ENCODE measurements at places on chromosomes 2 and 18.

GRCh38 chr18:32048507-32049091 is 30.0 kb downstream of the RNF125 start:
- DNase-seq = no peak

GRCh38 chr18:59902131-59902992 is 2.6 kb downstream of the PMAIP1 start:
- no peak for DNase-seq

DNA sequence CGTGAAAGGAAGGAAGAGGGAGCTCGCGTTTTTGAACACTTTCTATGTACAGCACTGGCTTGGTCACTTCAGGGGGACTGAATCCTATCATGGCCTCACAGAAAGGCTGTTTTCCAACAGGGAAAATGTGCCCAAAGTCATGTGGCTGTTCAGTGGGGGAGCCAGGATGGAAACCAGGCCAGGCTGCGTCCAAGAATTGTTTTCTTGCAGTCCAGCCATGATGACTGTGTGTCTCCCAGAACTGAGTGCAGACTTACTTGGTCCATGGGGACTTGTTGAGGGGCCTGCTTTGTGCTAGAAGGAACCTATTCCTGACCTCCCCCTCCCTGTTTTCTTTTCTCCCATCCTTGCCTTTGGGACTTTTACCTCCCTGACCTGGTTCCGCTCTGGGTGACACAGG is 46.9 kb downstream of the EMILIN2 start:
- DNase-seq = no peak

GRCh38 chr18:36593001-36593400 is 235.8 kb downstream of the TPGS2 start:
- no peak for DNase-seq

DNA sequence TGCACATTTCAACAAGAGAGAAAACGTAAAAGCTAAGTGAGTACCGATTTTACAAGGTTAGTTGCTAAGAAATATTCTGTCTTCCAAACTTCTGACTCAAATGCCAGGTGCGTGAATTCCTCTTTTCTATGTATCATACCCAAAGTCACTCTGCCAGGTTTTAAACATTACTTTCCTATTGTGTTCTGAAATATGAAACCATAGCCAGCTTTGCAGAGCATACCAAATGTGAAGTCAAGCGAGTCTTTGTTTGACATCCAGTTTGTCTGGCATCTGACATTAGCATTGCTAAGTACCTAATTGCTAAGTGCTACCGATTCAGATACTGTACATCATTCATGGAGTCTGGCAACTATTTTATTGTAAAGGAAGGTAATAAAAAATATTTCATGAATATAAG is 321.9 kb upstream of the GALNT5 start:
- DNase-seq = no peak

DNA sequence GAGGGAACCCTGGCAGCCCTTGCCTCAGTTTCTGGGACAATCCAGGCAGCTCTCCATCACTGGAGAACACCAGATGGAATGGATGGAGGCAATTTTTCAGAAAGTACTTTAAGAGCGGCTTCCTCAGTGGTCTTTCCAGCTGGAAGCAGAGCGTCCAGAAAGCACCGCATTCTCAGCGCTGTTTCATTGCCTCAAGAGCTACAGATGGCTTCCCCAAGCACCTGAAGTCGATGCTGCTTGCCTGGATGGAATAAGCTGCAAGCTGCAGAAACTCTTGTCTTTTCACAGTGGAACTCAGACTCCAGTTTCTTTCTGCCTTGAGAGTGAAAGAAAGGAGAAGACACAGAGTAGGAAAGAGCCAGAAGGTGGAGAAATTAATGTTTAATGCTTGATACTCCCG is 766.9 kb downstream of the TDRD15 start:
- no peak for DNase-seq

DNA sequence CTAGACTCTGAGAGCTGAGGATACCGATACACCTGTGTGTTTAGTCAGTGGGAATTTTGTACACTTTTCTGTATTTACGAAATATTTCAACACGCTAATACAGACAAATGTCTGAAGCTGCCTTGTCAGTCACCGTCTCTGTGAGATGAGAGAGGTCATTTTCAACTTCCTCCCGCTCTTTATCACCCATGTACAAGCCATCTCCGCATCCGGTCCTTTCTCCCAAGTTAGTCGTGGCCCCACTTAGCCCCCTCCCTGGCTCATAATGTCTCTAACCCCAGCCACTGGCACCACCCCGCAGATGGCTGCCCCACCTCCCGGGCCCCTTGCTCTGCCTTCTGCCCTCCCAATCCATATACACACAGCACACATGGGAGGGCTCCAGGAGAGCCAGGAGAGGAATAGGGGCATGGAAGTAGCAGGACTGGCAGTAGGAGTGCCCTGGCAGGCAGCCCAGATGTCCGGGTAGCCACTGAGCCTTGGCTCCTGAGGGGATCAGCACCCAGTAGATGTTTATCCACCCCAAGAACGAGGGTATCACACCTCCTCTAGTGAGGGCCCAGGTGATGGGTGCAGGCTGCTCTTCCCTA is 2.0 kb upstream of the RUFY4 start:
- no peak for DNase-seq

DNA sequence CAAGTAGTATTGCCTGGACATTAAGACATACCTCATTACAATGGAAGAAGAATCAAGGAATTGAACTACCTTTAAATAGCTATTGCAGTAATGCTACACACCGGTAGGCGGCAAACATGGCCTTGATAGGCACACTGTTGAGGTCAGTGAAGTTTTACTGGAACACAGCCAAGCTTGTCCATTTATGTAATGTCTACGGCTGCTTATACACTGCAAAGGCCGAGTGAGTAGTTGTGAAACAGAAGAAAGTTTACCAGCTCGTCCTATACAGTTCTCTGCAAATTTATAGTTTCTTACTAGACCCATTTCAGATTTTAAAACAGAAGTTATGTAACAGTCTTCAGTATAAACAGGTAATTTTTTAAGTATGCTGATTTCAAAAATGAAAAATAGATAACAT is 38.8 kb downstream of the PPP4R1 start:
- DNase-seq = no peak

GRCh38 chr2:191048073-191048472 is 34.1 kb upstream of the STAT1 start:
- no peak for DNase-seq

- no peak for DNase-seq
Observed at GRCh38 chr2:241592126-241592845, 33.7 kb downstream of the BOK start.

- no peak for DNase-seq
Observed at GRCh38 chr18:37783771-37784170, 218.2 kb upstream of the CELF4 start.

GRCh38 chr2:53403792-53404413 is 363.7 kb upstream of the CHAC2 start:
- DNase-seq = no peak

DNA sequence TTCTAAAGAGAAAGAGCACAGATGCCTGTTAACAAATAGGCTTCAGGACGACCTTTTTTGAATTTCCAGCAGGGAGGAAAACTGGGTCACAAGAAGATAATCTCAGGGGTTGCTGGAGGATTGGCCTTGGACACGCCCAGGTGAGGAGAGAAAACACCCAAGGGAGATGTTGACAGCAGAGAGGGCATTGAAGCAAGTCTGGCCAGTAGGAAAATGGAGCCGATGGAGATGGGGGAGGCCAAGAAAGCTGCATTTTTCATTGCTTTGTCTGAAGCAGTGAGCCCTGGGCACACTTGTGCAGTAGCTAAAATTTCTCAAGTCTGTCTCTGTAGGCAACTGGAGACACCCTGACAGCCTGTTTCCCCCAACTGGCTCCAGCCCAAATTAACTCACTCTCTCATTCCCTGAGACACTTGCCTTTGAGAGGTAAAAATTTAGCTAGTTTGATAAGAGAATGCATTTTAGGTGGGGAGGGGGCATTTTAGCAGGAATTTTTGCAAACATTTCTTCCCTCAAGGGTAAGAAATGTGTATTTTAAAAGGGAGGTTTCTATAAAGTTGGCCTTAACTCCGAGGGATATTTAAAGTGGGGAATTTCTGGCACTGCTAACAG is 165.5 kb downstream of the TGIF1 start:
- DNase-seq = no peak

DNA sequence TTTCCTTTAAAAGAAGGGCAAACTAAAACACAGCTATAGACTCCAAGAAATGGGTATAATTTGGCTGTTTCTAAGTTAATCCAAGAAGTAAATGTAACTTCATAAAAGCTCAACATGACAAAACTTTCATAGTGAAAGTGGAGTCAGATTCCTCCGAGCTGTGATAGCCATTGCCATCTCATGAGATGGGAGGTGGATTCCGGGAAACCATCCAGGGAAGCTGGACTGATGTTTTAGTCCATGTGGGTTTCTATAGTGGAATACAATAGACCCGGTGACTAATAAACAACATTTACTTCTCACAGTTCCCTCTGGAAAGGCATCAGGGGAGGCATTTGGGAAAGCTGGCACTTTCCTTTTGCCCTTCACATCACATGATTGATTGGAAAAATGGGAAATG is 10.0 kb upstream of the LAPTM4A start:
- no peak for DNase-seq

- no peak for DNase-seq
Observed at GRCh38 chr2:157735532-157735931, 106.9 kb upstream of the ACVR1C start.

DNA sequence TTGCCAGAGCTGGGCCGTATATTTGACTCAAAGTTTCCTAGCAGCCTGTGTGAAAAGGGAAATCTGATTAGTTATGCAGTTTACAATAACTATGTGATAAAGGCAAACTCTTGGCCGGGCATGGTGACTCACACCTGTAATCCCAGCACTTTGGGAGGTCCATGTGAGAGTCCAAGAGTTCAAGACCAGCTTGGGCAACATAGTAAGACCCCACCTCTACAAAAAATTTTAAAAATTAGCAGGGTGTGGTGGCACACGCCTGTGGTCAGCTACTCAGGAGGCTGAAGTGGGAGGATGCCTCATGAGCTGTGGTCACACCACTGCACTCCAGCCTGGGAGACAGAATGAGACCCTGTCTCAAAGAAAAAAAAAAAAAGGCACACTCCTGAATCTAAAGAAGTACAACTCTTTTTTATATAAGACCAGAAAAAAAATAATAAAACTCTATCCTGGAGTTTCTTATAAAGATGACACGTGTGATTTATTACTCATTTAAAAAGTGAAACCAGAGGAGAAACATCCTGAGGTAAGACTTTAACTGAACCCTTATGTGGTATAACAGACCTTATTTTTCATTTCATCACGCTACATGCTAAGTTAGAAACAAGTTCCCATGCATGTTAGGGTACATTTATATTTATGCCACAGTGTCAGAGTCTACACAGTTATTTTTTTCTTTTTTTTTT is 32.6 kb upstream of the KCMF1 start:
- peak; percentile 41 for DNase-seq

DNA sequence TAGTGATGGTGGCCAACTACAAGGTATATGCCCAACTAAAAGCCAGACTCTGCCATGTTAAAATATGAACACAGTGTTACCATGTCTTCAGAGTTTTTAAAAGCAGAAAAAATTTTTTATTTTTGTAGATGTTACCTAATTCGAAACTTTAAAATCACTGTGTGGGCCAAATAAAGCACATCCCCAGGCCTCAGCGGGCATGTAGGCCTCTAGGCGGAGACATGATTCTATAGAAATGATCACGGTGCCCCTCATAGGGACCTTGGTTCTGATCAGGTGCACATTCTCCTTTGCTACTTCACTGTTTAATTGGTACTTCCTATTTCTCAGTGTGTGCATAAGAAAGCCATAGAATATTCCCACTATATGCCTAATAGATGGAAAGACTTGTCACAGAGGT is 349.2 kb downstream of the XIRP2 start:
- DNase-seq = no peak

- no peak for DNase-seq
Observed at GRCh38 chr18:56702946-56703345, 51.8 kb downstream of the WDR7 start.

DNA sequence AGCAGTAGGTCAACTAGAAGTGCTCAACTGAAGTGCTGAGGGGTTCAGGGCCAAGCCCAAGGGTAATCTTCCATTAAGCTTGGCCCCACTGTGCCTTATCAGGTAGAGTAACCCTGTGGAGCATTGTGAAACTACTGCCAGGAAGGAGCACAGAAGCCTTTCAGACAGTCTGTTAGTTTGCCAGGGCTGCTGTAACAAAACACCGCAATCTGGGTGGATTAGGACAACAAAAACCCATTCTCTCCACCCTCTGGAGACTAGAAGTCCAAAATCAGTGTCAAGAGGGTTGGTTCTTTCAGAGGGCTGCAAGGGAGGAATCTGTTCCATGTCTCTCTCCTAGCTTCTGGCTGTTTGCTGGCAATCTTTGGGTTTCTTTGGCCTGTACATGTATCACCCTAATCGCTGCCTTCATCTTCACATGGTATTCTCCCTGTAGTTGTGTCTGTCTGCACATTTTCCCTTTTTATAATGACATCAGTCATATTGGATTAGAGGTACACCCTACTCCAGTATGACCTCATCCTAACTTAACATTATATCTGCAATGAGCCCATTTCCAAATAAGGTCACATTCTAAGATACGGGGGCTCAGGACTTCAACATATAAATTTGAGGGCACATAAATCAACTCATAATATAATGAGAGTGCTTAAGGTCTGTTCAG is 21.2 kb downstream of the VIT start:
- DNase-seq = no peak

DNA sequence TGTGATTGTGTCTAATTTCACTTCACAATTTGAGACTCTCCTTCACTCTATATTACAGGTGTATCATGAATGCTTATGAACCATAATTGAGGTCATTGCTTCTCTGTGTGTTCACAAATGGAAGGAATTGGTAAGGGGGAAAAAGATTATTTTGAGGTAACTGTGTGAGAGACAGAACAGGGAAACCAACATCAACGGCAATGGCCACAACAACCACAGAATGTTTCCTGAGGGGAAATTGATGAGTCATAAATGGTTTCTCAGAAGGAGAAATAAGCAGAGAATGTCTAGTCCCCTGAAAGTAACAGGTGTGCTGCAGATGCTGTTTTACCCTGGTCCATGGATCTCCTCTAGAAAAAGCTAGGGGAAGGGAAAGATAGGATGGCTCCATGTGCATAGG is 361.2 kb upstream of the GALNT5 start:
- no peak for DNase-seq

- DNase-seq = no peak
Observed at GRCh38 chr2:222448748-222449181, 24.4 kb downstream of the SGPP2 start.

- DNase-seq = no peak
Observed at GRCh38 chr18:62545098-62545497, 22.3 kb downstream of the ZCCHC2 start.

GRCh38 chr2:130829015-130829414 is 7.7 kb upstream of the ARHGEF4 start:
- DNase-seq = no peak

- DNase-seq = no peak
Observed at GRCh38 chr2:98501223-98501622, 56.6 kb downstream of the INPP4A start.

GRCh38 chr18:68707646-68708045 is 7.3 kb downstream of the TMX3 start:
- no peak for DNase-seq
